ENCODE measurements at places on chromosomes 6 and 20. TPM values are rescaled to one million over a fixed set of nuclear protein-coding genes. Genes with fewer than 3 reads are reported as not detected.

Gene RAB44
- total RNA-seq = 0.05 TPM

GRCh38 chr6:85388531-85388930 lies 61.4 kb upstream of the NT5E start:
- H3K36me3 ChIP-seq = no peaks in the 10 kb centered on the region
- no peaks in the 10 kb centered on the region for H3K27me3 ChIP-seq

Gene TLDC2
- total RNA-seq = 0.32 TPM

- peaks cover 5% of the 10 kb centered on the region for H3K4me1 ChIP-seq
- H3K27me3 ChIP-seq = no peaks in the 10 kb centered on the region
- no peak overlapping the region for H3K27ac ChIP-seq
These were observed 72.5 kb upstream of the CHD6 start for GRCh38 chr20:41690702-41691101.

Gene CST5
- total RNA-seq = not detected
